ENCODE measurements at places on chromosomes 6 and 20. TPM values are rescaled to one million over a fixed set of nuclear protein-coding genes. Genes with fewer than 3 reads are reported as not detected.

DNA sequence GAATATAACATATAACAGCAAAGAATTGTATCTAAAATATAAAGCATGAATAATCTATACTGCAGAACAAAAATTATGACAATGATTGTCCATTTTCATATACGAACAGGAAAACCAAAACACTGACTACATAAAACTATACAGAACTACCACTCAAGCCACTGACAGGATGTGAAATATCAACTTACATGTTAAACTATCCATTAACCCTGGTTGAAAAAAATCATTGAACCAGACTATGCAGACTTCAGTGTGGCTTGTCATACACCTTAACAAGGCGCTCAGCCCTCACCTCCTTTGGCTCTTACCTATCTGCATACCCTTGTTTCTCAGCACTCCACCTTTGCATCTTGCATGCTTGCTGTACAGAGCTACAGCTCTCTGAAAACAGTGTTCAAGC, 34.9 kb downstream of the ASCC3 start:
- no peak for DNase-seq

DNA sequence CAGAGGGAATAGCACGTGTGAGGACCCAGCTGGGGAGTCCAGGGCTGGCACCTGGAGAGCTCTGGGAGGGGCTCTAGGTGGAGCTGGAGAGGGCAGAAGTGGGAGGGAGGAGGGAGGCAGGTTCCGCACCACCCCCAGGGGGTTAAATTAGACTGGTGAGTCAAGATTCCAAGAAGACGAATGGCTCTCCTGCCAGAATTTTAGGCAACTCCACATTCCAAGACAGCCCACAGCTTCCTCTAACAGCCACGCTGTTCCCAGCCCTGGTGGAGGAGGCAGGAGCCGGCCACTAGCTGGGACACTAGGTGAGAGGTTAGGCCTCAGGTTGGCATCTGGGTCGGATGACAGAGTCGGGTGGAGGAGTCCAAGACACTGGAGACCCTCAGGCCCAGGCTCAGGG, 60.2 kb downstream of the TFAP2C start:
- peak; percentile 18 for DNase-seq

GRCh38 chr6:112600168-112600567, 253.0 kb downstream of the RFPL4B start:
- peak; percentile 38 for DNase-seq

- peak; percentile 94 for DNase-seq
These were observed 128.9 kb upstream of the SHLD1 start for GRCh38 chr20:5621305-5621704.

DNA sequence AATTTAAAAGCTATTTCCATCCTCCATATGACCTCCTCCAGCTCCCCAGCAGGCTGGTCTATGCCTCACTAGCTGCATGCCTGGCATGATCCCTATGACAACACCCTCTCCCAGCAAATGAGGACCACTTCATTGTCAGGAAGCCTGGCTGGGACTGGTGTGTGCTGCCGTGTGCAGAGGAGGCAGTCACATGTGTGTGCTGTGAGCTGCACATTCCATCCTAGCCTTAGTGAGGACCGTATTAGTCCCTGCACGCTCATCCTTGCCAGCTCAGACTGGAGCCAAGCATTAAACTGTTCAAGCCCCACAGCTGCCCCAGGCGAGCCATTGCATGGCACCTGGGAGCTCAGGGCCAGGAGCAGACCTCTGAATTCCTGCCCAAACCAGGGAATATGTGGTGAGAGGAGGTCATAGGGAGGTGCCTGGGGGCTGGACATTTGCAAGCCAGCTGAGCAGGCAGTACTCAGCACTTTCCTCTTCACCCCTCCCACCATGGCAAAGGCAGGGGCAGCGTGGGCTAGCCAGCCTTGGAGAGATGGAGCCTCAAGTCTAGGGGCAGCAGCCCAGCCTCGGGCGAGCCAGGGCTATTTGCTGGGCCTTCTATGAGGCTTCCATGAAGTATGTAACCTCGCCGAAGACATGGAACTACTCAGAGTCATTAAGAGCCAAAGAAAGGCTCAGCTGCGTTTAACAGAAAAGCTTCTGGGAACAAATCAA, 8.7 kb upstream of the CCN5 start:
- DNase-seq: no peak

- no peak for DNase-seq
These were observed 606.4 kb downstream of the KHDRBS2 start for GRCh38 chr6:61679625-61680024.

- DNase-seq: no peak
These were observed 2.7 kb downstream of the OLIG3 start for GRCh38 chr6:137491478-137491877.

- DNase-seq: no peak
These were observed 76.8 kb downstream of the TTLL2 start for GRCh38 chr6:167401525-167402194.

- no peak for DNase-seq
These were observed 26.2 kb downstream of the RRAGD start for GRCh38 chr6:89385846-89386245.

DNA sequence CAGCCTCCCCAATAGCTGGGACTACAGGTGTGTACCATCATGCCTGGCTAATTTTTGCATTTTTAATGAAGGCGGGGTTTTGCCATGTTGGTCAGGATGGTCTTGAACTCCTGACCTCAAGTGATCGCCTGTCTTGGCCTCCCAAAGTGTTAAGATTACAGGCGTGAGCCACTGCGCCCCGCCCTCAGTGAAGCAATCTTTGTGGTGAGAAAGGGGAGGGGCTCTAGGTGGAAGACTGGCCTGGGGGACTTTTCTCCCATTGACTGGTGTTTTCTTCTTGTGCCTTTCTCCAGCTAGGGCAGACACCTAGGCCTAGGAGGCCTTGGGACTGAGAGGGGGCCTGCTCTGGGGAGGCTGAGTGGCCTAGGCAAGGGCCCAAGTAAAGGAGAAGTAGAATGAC, 84.1 kb downstream of the DNAAF9 start:
- no peak for DNase-seq

- DNase-seq: no peak
These were observed 146.4 kb downstream of the FNDC1 start for GRCh38 chr6:159315562-159315961.

DNA sequence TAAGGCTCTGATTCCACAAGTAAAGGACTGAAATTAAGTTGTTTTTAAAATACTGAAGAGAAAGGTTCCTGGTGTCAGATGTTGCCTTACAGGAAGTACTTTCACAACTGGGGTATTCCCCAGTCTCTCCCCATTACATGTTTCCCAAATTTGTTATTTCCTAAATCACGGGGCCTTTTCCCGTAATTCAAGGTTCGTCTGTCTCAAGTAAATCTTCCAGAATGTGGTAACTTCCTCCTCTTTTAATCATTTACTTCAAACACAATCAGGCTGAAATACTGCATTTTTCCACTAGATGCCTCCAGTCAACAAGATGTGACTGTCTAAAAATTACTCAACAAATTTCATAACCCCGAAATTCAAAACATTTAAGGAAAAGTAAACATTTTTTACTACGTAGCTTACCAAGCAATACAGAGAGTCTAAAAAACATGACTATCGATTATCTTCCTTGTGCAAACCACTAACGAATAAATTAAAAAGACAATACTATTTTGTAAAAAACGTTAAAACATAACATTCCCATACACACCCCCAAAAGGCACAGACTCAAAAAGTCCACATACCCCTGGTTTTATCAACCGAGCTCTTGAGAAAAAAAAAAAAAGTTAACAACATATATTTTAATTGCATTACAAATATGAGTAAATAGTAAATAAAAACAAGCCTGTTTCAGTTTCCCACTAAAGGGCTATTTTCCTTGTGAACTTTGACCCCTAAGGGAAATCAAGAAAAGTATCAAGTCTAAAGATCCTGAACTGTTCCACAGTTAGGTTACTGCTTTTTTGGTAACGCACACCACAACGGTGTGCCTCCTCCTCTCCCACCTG, 1.7 kb downstream of the SOD2 start:
- peak; percentile 83 for DNase-seq

- DNase-seq: no peak
These were observed 24.1 kb downstream of the GFOD1 start for GRCh38 chr6:13463328-13463717.

- no peak for DNase-seq
These were observed 671 bp downstream of the BPHL start for GRCh38 chr6:3119040-3119723.

- no peak for DNase-seq
These were observed 42.3 kb downstream of the GNAS start for GRCh38 chr20:58894652-58895447.

GRCh38 chr20:62935968-62936585, 1.9 kb upstream of the GID8 start:
- DNase-seq: no peak

DNA sequence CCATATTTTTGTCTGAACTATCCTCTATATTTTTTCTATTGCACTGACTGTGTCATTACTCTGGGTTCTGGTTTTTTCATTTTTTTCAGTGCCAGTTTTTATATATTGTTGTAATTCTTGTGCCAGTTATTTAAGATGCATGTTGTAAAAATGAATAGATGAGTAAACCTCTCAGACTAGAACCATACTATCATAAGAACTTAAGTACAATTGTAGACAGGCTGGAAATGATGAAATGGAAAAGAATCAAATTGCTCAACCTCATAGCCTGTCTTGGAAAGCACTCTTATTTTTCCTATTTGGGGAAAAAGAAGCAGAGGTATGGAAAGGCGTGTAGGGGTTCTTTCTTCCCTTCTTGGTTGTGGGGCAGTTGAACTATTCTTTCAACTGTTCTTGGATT, 30.2 kb downstream of the PANK2 start:
- no peak for DNase-seq

- DNase-seq: no peak
These were observed 481.5 kb upstream of the JAG1 start for GRCh38 chr20:11155156-11155756.

DNA sequence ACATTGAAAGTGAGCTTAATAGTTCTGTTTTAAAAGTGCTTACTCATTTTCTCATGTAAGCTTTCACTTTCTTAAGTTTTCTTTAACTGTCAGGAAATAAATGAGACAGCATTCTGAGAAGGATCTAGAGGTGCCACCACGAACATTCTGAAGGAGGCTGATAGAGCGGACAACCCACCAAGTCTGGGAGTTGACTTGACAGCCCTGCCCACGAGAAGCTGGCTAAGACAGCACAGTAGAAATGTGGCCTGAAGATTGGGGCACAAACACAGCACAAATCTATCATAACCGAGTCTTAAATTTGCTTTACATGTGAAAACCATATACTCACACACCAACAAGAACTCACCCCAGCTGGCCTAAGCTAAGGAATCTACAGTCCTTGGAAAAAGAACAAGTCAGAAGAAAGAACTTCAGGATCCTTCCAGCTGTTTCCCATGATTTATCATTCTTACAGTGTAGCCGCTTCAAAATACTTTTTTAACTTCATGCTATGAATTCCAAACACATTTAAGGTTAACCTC, 144.2 kb upstream of the TNFAIP3 start:
- DNase-seq: no peak

GRCh38 chr6:105077596-105078385, 102.0 kb downstream of the POPDC3 start:
- peak; percentile 77 for DNase-seq

GRCh38 chr20:36303020-36303595, 3.0 kb upstream of the DLGAP4 start:
- DNase-seq: no peak

GRCh38 chr6:130912434-130912833, 85.2 kb downstream of the SMLR1 start:
- DNase-seq: no peak

GRCh38 chr6:83862776-83863471, 3.4 kb downstream of the CYB5R4 start:
- no peak for DNase-seq

- DNase-seq: no peak
These were observed 60.6 kb upstream of the RIN2 start for GRCh38 chr20:19697415-19697814.

DNA sequence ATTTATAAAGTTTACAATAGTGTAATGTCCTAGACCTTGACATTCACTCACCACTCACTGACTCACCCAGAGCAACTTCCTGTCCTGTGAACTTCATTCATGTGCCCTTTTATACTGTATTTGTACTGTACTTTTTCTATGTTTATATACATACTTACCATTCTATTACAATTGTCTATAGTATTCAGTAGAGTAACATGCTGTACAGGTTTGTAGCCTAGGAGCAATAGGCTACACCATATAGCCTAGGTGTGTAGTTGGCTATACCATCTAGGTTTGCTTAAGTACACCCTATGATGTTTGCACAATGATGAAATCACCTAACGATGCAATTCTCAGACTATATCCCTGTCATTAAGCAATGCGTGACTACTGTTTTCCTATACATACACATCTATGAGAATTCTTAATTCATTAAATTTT, 17.5 kb downstream of the EDEM2 start:
- DNase-seq: no peak

DNA sequence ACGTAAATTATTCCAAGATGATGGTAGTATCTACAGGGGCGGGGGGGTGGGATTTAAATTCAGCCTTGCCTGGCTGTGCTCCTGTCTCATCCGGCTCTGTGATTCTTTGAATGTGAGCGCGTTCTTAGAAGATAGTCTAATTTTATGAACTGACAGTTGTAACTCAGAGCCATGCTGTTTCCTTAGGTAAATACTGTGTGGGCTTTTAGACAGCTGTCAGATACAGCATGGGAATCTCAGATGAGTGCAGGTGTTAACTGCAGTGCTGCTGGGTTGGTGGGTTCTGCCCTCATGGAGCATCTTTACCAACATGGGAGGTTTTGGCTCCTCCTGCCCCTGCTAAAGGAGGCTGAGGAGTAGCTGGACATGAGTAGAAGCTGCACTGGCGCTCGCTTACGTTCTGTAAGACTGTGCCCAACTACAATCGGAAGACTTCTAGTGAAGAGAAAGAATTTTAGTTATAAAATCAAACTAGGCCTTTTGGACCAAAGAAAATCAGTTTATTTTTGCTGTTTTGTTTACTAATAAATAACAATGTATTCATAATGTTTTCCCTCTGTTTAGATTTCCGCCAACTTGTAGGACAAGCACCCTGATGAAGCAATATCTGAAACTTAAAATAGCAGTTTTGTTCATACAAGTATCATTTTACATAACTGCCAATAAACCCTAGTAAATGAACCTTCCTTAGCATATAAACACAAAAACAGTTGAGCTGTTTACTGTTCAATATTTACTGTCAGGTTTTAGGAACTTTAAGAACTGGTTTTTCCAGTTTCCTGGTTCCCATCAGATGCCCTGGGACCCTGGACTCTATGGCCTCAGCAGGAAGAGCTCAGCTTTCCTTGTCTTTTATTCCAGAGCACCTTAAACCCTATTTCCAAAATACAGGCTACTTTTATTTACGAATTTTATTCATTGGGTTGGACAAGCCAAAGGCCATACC, 66.1 kb downstream of the FAM120B start:
- no peak for DNase-seq

GRCh38 chr6:82022614-82023129, 224.9 kb downstream of the IBTK start:
- peak; percentile 72 for DNase-seq

Gene NHLRC1
- total RNA-seq: 3.8 TPM

Gene ABCF1
- 109 TPM for total RNA-seq

Gene RAET1L
- not detected for total RNA-seq

Gene TTK
- 62.5 TPM for total RNA-seq

Gene PSORS1C2
- total RNA-seq: not detected

Gene GSTA3
- not detected for total RNA-seq

Gene TGM3
- total RNA-seq: not detected

Gene PACRG
- total RNA-seq: not detected

Gene BTNL2
- not detected for total RNA-seq

Gene TFAP2C
- 0.11 TPM for total RNA-seq

Gene RCAN2
- total RNA-seq: 0.13 TPM

Gene IMPG1
- not detected for total RNA-seq

Measured in A673 (cell line).